DND-41 (cell line): ENCODE measurements at places on chromosomes 3 and 15.

DNA sequence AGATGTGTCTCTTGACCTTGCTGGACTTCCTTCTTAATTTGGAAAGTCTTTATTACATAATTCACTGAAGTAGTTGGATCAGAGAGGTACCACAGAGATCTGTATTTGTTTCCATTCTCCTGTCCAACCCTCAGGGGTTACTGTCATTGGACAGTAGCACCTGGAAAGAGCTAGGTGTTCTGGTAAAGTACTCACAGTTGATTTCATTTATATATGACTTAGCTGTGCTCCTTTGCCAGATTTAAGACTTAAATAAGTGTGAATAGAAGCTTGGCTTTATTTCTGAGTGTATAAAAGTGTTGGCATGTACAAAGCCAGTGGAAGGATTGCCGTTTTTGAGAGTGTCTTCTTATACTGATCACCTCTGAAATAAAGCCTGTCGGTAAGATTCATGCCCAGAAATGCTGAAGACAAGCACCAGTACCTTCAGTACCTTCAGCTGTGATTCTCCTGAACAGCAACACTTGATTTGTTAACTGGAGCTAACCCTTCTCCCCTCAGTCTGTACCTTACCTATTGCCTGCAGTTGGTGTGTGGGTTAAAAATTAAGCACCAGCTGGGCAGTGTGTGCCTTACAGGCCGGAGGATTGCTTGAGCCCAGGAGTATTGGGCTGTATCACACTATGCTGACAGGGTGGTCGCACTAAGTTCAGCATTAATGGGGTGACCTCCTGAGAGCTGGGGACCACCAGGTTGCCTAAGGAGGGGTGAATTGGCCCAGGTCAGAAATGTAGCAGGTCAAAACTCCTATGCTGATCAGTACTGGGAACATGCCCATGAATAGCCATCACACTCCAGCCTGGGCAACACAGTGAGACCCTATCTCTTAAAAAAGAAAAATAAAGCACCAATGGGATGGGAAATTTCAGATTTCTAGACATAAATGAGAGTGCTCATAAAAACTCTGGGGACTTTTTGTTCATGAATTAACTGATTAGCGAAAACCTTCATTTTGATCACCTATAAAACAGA is 197.7 kb downstream of the FNDC3B start:
- DNase-seq: no peak

- DNase-seq: no peak
Observed at GRCh38 chr3:113600418-113601182, 68.2 kb downstream of the SIDT1 start.

DNA sequence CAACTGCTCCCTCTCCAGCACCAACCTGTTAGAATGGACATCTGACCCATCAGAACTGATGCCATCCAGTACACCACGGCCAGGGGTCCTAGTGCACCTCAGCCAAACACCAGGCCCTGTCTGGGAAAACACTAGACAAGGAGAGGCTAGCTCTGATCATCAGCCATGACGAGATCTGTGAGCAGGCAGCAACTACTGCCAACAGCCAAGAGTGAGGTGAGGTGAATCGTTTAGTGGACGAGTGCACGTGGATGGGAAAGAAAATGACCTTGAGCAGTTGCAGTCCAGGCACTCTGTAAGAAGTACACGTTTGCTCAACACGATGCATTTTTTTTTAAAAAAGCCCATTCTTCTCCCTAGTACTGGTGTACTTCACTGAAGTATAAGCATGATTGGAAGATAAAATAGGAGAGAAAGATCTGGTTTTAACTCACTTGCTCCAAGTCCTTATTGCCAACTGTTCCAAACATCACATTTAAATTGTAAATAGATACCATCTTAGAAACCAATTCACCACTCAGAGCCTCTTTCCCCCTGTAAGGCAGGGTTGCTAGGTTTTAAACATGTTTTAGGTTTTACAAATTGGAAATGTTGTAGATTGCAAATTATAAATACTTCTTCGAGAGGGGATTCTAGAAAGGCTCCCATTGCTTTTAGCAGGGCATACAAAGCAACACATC is 5.7 kb downstream of the ST8SIA2 start:
- no peak for DNase-seq

GRCh38 chr3:27454914-27455313 is 29.3 kb downstream of the SLC4A7 start:
- no peak for DNase-seq

DNA sequence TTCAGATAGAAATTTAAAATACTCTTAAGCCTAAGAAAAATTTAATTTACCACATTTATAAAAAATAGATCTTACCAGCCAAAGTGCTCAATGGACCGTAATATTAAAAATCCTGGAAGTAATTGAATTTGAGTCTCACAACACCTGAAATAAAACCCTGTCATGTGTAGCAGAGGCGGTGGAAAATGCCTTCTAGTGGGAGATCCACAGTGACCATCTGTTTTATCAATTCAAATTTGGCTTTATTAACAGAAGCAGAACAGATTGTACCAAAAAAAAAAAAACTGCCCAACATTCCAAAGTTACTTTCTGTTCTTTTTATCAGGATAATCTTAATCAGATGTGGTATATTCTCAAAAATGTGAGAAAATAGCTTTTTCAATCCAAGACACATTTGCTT is 71.7 kb downstream of the DMXL2 start:
- DNase-seq: no peak

- no peak for DNase-seq
Observed at GRCh38 chr15:28980709-28981350, 95.1 kb downstream of the APBA2 start.

- DNase-seq: no peak
Observed at GRCh38 chr15:79978655-79979514, 7.9 kb upstream of the BCL2A1 start.

GRCh38 chr15:33048255-33048654 is 146.3 kb downstream of the FMN1 start:
- no peak for DNase-seq

- no peak for DNase-seq
Observed at GRCh38 chr15:25568751-25569150, 129.9 kb upstream of the UBE3A start.

DNA sequence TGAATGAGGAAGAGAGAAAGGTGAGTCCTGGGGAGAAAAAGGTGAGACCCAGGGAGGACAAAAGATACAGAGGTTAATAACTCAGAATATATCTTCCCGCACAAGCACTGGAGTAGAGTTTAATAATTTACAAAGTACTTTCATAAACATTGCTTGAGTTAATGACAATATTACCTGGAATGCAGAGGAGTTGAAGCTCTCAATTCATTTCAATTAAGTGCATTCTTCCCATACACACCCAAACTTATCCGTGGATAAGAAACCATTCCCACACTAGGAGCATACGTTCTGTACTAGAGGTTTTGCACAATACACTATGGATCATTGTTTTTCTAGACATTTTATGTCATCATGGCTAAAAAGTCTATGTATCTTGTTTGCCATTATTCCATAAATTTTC is 23.3 kb upstream of the KNG1 start:
- no peak for DNase-seq

DNA sequence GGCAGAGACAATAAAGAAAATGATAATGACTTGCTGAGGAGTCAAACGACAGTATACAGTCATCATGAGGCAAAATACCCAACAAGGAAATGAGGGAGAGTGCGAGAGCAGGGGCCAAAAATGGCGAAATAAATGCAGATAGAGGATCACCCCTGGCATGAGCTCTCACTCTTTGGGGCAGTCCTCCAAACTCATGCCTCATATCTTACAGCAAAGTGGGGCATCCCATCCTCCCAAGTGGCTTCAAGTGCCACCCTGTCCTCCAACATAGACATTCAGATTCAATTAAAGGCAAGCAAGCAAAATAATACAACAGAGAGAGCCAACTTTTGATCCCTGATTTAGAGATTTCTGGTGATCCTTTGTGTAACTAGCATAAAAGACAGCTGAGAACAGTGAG is 278.4 kb downstream of the GBE1 start:
- no peak for DNase-seq

DNA sequence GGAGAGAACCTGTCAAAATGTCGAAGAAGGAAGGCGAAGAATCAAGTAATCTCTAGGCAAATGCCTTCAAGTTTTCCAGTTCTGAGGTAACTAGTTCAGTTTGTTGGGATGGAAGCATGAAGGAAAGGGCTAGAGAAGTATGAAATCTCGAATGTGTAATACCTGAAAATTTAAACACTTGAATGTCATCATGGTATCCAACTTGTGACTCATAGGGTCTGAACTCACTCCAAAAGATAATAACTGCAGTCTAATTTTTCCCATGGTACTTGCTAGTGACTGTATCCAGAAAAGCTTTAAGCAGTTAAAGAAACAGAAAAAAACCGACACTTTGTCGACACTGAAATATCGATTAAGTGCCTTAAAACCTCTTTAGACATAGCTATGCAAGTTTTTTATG is 102.9 kb upstream of the CHRM5 start:
- no peak for DNase-seq

GRCh38 chr3:9251055-9251786 is 1.8 kb upstream of the SRGAP3 start:
- DNase-seq: no peak
